Stimulated activated CD8-positive, alpha-beta memory T cell treated with anti-CD3 and anti-CD28 coated beads, Interleukin-2, amount 100 ng/mL, for 48 hours (primary cell): ENCODE measurements at places on chromosomes 5 and 9.
A peak's percentile ranks its signal among the peaks of the same experiment; 100 is the strongest.

GRCh38 chr5:4639946-4640345, 500.2 kb upstream of the ADAMTS16 start:
- no peak for DNase-seq

- DNase-seq: no peak
Observed at GRCh38 chr9:9387511-9388115, 1225.2 kb downstream of the PTPRD start.

DNA sequence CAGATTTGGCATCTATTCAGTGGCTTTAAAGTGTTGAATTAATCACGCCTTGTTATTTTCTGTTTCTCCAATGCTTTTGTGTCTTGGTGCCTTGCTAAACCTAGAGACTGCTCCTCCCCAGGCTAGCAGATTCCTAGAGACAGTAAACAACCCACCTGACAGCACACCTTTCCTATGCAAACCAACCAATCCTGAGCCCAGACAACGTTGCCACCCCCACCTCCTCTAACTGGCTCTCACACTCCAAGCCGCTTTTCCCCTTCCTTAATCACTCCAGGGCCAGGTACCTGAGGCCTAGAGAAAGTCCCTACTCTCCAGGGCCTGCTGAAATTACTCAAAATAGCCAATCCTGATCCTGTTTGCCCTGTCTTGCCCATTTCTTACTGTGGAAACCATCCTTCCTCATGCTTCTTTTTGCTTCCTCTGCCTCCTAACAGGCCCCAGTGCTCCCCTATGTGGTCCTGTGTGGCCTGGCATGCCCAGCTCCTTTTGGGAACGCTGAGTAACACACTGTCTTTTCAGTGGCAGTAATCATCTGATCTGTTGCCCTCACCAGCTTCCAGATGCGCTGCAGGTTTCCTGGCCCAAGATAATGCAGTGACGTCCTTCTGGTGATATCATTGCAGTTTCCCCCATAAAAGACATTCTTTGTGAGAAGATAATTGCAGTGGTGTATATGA, 53.4 kb downstream of the GAS1 start:
- no peak for DNase-seq

DNA sequence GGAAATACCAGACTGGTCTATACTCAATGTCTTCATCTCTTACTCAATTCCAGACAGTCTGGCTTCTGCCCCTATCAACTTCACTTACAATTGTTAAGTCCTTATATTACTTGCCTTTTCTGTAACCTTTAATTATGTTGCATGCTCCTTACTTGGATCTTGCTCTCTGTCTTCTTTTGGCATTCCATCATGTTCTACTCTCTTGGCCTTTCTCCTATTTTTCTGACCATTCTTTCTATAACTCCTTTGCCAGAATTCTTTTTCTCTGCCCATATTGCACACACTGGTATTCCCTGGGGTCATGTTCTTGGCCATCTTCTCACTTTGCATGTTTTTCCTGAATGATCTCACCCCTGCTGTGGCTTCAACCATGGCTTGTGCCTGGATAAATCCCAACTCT, 209.8 kb upstream of the ZNF462 start:
- DNase-seq: no peak

- peak; percentile 46 for DNase-seq
Observed at GRCh38 chr5:132227485-132228240, at the start of gene P4HA2. P4HA2 (minus strand) TSS chr5:132227853; CDS start chr5:132218626, 9,227 bp downstream.

DNA sequence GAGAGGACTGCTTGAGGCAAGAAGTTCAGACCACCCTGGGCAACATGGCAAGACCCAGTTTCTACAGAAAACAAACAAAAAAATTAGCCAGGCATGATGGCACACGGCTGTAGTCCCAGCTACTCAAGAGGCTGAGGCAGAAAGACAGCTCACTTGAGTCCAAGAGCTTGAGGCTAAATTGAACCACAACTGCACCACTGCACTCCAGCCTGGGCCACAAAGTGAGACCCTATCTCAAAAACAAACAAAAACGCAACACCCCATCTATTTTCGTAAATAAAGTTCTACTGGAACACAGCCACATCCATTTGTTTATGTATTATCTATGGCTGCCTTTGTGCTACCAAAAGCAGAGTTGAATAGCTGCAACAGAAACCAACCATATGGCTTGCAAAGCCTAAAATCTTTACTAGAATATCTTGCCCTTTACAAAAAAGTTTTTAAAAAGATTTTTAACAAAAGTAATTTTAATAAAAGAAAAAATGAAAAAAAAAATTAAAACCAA, 67.5 kb downstream of the SETX start:
- DNase-seq: no peak

GRCh38 chr9:13461414-13461991, 182.0 kb upstream of the MPDZ start:
- DNase-seq: no peak

DNA sequence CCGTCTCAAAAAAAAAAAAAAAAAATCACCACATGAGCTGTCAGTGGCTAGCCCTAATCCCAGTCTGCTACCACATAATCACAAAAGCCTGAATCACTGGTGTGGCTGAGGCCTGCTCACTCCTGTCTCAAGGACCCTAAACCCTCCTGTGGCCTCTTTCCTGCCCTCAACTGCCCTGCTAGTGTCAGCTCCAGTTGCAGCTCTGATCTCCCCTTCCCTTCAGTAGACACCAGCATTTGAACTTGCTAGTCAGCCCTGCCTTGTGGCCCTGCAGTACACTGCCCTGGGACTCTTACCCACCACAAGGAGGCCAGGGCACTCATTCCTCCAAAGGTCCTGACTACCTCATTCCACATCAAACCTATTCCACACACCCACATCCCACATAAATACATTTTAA, 9.5 kb upstream of the P4HA2 start:
- DNase-seq: no peak

DNA sequence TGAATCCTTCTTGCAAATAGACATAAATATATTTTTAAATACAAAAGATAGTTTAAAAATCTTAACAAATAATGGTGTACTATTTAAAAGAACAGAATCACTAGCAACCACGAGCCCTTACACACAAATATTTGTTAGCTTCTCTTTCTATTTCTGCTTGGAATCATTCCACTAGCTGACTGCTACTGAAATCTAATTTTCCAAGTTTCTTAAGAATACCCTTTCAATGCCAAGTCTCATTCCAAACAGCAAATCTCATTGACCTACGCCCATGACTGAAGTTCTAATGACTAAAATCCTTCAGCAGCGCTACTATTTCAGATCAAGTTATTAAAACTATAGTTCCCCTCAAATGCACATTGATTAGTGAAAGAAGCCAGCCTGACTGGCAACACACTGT, 13.2 kb upstream of the PPP1R2B start:
- no peak for DNase-seq

DNA sequence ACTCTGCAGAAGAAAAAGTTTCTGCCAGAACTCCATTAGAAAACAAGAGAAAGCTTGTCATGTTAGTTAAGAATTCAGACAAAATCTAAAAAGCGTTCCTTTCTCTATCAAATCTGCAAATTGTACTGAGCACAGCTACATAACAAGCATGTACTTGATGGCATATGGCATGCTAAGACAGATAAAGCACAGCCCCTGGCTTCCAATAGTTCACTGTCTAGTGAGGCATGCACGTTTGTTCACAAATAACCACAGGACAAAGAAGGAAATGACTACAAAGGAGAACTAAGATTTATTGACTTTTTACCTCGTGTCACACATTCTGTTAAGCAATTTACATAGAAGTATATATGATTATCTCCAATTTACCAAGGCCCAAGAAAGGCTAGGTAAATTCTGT, 518.2 kb upstream of the TLE4 start:
- DNase-seq: no peak

DNA sequence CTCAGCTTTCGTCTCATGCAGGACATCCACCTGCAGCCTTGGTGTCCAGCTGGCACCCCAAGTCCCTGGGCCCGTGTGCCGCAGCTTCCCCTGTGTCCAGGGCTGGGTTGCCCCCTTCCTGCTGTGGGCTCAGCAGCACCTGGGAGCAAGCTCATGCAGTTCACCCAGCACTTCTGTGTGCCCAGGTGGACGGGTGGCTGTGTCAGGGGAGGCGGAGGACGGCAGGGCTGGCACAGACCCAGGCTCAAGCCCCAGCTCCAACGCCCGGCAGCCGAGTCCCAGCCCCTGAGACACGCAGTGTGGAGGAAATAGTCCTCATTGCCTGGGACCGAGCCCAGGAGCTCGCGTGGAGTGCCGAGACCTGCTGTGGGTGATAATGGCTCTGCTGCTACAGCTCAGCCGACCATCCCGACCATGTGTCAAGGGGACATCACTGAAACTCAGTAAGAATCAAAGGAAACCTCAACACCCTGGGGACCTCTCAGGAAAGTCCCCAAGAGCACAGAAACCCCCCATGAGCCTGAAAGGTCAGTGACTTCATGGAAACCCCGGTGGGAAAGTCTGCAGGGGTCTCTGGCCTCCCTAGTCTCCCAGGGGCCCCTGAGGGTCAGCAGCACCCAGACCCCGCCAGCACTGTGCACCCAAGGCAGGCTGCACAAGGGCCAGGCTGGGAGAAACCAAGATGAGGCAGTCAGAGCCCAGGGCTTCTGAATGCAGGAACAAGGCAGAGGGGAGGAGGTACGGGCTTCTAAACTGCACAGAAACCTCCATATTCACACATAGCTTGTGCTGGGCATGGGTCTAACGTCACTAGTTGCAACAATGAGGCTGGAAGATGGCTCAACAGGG, 38.8 kb downstream of the LPCAT1 start:
- DNase-seq: peak; percentile 27

DNA sequence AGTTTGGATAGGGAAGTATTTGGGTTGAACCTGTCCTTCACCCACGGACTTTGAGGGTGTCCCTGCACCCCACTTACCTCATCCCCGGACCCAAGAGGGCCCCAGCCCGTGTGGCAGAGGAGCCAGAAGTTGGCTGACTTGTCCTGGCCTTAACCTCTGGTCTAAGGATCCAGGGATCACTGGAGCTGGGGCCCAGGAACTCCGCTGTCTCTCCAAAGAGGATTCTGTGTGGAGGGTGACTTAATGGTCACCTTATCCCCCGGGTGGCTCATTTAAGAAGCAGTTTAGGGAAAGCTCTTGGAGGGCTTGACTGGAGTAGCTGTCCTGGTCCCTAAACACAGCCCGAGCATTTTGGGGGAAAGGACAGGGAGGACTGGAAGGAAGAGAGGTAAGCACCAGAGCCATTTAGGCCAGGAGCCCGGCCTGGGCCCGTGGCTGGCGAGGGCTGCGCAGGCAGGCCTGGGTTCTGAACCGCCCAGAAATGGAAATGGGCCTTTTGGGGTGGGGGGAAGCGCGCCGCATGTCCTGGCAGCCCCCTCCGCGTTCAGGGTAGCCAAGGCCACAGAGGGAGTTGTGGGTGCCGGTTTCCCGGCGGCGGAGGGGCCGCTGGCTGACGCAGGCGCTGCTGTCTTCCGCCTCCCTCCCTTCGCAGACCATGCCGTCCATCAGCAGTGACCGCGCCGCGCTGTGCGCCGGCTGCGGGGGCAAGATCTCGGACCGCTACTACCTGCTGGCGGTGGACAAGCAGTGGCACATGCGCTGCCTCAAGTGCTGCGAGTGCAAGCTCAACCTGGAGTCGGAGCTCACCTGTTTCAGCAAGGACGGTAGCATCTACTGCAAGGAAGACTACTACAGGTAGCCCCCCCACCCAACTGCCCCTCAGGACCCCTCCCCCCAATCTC, 2.0 kb downstream of the LHX2 start:
- no peak for DNase-seq

DNA sequence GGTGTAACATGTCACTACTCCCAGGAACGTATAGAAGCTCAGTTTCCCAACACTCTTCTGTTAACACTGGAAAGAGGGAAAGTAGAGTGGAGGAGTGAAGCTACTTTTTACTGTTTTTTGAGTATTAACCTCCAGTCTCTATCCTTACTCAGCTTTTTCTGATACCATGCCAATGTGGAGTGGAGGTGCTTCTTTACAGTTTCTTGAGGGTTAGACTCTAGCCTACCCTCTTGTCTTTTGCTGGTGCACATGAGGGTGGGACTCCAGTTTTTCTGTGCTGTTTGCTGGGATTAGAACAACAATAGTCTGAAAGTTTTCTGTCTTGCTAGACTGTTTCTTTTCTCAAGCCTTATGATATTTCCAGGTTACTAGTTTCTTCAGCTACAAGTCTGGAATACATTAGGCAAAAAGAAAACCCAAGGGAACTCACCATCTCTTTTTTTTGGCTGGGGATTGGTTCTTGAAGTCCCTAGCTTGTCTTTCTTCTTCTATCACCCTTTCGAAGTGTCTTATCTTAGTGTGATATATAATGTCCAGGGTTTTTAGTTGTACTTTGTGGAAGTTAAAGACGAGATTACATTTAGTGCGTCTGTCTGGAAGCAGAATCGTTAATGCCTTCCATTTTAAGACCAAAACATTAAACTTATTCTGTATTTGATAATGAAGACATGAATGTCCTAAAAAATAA, 35.9 kb downstream of the PRR16 start:
- no peak for DNase-seq

- peak; percentile 22 for DNase-seq
Observed at GRCh38 chr9:74951725-74952151, 974 bp downstream of the C9orf40 start.

GRCh38 chr5:4987431-4987830, 152.7 kb upstream of the ADAMTS16 start:
- no peak for DNase-seq

DNA sequence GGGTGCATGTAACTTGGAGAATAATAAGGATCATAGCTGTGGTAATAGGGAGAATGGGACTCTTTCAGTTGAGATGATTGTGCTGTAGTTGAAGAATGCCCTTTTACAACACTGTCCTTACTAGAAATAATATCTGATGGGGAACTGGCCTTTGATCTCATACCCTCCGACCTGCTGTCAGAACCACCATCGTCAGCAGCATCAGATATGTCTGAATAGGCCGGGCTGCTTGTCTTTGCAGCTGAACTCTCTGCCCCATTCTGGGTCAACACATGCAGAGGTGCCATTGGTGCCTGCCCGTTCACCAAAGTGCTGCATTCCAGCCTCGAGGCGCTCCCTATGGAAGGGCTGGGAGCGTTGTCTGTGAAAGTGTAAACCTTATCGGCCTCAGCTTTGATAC, 99.1 kb downstream of the ZNF608 start:
- no peak for DNase-seq

DNA sequence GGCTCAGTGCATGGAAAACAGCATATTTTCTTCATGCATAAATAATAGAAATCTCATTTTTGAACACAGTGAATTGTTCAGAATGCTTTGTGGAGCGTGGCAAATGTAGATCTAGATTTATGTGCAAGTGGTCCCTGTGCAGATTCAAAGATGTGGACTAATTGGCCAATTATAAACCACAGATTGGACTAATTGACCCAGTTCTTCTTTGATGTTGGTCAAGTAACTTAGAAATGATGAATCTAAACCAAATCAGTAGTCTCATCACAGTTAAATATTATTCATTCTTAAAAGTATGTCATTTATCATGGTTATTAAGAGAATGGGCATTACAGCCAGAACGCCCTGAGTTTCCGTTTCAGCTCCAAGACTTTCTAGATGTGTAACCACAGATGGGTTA, 11.7 kb upstream of the PDE4D start:
- DNase-seq: no peak

DNA sequence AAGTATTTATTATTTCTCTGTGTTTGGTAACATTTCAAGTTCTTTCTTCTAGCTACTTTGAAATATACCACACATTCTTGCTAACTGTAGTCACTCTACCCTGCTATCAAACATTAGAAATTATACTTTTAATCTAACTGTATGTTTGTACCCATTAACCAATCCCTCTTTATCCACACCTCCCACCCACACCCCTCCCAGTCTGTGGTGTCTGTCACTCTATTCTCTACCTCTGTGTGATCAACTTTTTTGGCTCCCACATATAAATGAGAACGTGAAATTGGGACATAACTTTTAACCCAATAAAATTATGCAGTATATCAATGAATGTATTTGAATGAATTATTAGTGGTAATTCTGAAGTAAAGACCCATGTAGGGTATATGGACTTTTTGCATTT, 79.7 kb downstream of the PBX3 start:
- no peak for DNase-seq
